ENCODE measurements at places on chromosomes 2 and 18. TPM values are rescaled to one million over a fixed set of nuclear protein-coding genes. Genes with fewer than 3 reads are reported as not detected.

C2orf66 gene
- total RNA-seq: 0.36 TPM

UGT1A4 gene
- total RNA-seq: not detected

TOGARAM2 gene
- 0.72 TPM for total RNA-seq

HOXD11 gene
- total RNA-seq: not detected

TBC1D8 gene
- total RNA-seq: 13.4 TPM

PLB1 gene
- total RNA-seq: 0.36 TPM

RDH14 gene
- 23.5 TPM for total RNA-seq

PDE6D gene
- total RNA-seq: 19.2 TPM

SH3RF3 gene
- 14.8 TPM for total RNA-seq

PROKR1 gene
- total RNA-seq: not detected

EHBP1 gene
- 96.3 TPM for total RNA-seq

CYTIP gene
- 1.4 TPM for total RNA-seq

SLC11A1 gene
- total RNA-seq: 0.29 TPM

ITPRIPL1 gene
- total RNA-seq: 1.4 TPM

TXNDC2 gene
- total RNA-seq: 0.36 TPM

PRLH gene
- not detected for total RNA-seq

CD8B2 gene
- not detected for total RNA-seq

CERS6 gene
- total RNA-seq: 21.8 TPM

WNT6 gene
- not detected for total RNA-seq

MC4R gene
- not detected for total RNA-seq

AMER3 gene
- not detected for total RNA-seq

FEV gene
- not detected for total RNA-seq

STRADB gene
- total RNA-seq: 55.7 TPM

SCTR gene
- not detected for total RNA-seq

RAB12 gene
- 51.6 TPM for total RNA-seq

LYPD6 gene
- total RNA-seq: 0.59 TPM

LONRF2 gene
- total RNA-seq: under 0.01 TPM

TSGA10 gene
- total RNA-seq: 5.0 TPM

GAL3ST2 gene
- total RNA-seq: 0.36 TPM

UGGT1 gene
- 80.0 TPM for total RNA-seq

HJURP gene
- total RNA-seq: 3.5 TPM

MROH2A gene
- total RNA-seq: not detected

NOP58 gene
- total RNA-seq: 41.3 TPM

SPDYA gene
- 0.59 TPM for total RNA-seq

DYNAP gene
- total RNA-seq: not detected

Measured in osteoblast (primary cell).